ENCODE measurements at places on chromosomes 5 and 9. TPM values are rescaled to one million over a fixed set of nuclear protein-coding genes. Genes with fewer than 3 reads are reported as not detected.

GRCh38 chr9:107705521-107705920 is 216.0 kb upstream of the KLF4 start:
- H3K27ac ChIP-seq = no peak overlapping the region
- no peaks in the 10 kb centered on the region for H3K4me1 ChIP-seq
- H3K36me3 ChIP-seq = no peaks in the 10 kb centered on the region
- no peak for DNase-seq
- no peak overlapping the region for H3K4me3 ChIP-seq

FCN2 gene
- not detected for polyA plus RNA-seq

DNA sequence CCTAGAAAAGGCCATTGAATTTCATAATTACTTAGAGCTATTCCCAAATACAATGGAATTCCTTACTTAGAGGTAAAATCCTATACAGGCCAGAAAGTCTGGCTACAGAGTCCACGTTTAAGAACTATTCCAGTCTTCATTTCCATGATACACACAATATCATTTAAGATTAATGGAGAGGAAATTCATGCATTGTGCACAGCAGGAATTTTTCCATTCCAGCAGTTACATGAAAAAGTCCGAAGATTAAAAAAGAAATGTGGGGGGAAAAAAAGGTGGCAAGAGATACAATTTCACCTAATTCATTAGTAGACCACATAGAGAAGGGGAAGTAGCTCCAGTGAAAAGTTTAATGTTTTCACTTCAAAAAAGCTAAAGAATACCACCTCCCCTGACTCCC is 63.1 kb downstream of the CHD1 start:
- no peaks in the 10 kb centered on the region for H3K27me3 ChIP-seq
- H3K4me1 ChIP-seq = no peaks in the 10 kb centered on the region
- no peak for DNase-seq
- no peak overlapping the region for H3K27ac ChIP-seq

C1QTNF2 gene
- 0.38 TPM for polyA plus RNA-seq

DNA sequence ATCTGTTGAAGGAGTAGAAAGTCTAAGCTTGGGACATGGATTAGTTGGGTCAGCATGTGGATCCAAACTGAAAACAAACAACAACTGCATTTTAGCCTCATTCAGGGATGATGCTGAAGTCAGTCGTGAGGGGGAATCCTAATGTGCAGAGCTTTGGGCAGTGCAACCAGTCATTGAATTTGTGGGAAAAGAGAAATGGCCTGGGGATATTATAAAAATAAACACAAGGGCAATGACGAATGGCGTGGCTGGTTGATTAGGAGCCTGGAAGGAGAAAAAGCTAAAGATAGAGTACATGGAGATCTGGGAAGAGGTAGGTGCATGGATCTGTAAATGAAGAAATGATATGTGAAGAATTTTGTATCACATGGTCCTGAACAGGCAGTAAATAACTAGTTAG is 477.6 kb downstream of the TLE1 start:
- no peak for DNase-seq
- no peaks in the 10 kb centered on the region for H3K4me1 ChIP-seq
- H3K36me3 ChIP-seq = no peaks in the 10 kb centered on the region
- no peak overlapping the region for H3K27ac ChIP-seq

- DNase-seq = no peak
- H3K27ac ChIP-seq = peak overlapping the region; percentile 96
- peaks cover 6% of the 10 kb centered on the region for H3K4me1 ChIP-seq
These were observed 376 bp downstream of the GOLGA1 start for GRCh38 chr9:124940521-124940893.

DNA sequence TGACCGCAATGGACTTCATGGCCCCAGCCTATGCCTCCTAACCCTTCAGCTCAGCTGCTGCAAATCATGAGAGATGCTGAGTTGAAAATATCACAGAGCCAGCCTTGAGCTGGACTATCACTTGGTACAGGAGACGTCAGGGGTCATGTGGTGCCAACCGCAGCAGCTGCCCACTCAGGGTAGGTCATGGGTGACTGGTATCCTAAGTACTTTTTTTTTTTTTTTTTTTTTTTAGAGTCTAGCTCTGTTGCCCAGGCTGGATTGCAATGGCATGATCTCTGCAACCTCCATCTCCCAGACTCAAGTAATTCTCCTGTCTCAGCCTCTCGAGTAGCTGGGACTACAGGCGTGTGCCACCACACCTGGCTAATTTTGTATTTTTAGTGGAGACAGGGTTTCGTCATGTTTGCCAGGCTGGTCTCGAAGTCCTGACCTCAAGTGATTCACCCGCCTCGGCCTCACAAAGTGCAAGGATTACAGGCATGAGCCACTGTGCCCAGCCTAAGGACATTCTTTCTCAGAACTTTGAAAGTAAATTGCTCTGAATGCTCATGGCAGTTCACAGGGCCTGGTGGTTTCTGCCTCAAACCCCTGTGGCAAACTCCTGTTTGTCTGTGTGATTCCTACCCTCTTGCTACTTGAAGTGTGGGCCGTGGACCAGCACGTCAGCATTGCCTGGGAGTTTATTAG is 21.3 kb downstream of the WWC1 start:
- H3K4me3 ChIP-seq = no peak overlapping the region
- H3K4me1 ChIP-seq = peaks cover 36% of the 10 kb centered on the region
- H3K36me3 ChIP-seq = no peaks in the 10 kb centered on the region

DNA sequence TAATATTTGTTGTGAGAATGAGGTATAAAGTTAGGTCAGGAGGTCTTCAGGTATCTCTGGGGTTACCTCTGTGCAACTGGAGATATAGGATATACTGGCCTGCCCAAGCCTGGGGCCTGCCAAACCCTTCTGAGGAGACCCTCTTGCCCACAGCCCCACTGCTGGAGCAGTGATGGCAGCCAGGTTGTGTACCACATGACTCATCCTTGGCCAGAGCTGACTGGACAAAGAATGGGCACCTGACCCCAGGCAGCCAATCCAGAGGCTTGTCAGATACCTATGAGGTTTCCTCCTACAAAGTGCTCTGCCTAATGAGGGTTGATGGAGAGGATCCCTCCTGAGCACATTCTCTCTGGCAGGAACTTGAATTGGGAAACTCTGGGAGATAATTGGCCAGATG is 56.1 kb upstream of the TBC1D2 start:
- no peak overlapping the region for H3K4me3 ChIP-seq
- no peak overlapping the region for H3K27ac ChIP-seq
- H3K36me3 ChIP-seq = no peaks in the 10 kb centered on the region
- H3K27me3 ChIP-seq = no peaks in the 10 kb centered on the region

GRCh38 chr9:5510360-5510931 is at the start of gene PDCD1LG2:
PDCD1LG2 (plus strand) TSS chr9:5510531; CDS start chr9:5522547, 12,016 bp downstream.
- H3K4me3 ChIP-seq = no peak within 1 kb of the TSS
- H3K36me3 ChIP-seq = no peaks in the 10 kb centered on the region
- no peaks in the 10 kb centered on the region for H3K4me1 ChIP-seq
- DNase-seq = no peak
- no peaks in the 10 kb centered on the region for H3K27me3 ChIP-seq
- no peak within 1 kb of the TSS for H3K27ac ChIP-seq

GRCh38 chr9:16272776-16273175 is 597.7 kb downstream of the BNC2 start:
- H3K4me1 ChIP-seq = no peaks in the 10 kb centered on the region
- H3K36me3 ChIP-seq = no peaks in the 10 kb centered on the region
- no peak overlapping the region for H3K27ac ChIP-seq

DNA sequence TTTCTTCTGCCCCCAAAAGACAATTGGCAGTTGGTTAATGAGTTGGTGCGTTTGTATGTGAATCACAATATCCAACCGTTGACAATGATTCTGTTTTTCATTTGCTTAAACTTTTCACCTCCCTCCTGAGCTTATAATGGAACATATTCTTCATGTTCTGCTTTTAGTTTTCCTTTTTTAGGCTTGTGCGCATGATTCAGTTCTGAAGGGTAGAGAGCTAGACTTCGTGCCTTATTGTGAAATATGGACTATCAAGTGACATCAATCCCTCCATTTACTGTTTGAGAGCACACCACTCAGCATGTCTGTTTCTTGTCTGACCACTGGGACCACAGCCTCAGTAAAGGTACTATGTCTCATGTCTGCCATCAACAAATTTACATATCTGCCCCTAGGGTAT is 30.5 kb upstream of the LPAR1 start:
- no peaks in the 10 kb centered on the region for H3K36me3 ChIP-seq
- no peak overlapping the region for H3K4me3 ChIP-seq
- no peak for DNase-seq

DNA sequence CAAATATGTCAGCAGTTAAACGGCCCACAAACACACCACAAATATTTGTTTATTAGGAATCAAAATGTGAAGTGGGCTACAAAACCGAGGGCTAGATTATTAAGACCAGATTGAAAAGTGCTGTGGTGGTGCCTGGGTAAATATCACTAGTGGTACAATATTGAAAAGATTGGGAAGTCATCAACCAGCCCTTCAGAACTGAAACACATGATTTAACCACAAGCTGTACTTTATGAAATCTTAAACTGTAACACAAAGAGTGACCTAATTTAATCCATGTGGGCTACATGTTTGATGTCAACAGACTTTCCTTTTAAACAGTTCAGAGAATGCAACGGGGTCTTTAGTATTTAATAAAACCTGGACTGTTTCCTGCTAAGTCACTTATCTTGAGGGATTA is 182.3 kb downstream of the SPATA31D1 start:
- DNase-seq = no peak
- no peaks in the 10 kb centered on the region for H3K27me3 ChIP-seq
- H3K36me3 ChIP-seq = no peaks in the 10 kb centered on the region

GRCh38 chr5:160253441-160253840 is 24.1 kb downstream of the FABP6 start:
- no peak overlapping the region for H3K27ac ChIP-seq
- DNase-seq = no peak
- no peaks in the 10 kb centered on the region for H3K4me1 ChIP-seq

IFNA5 gene
- not detected for polyA plus RNA-seq

GRCh38 chr5:135955525-135955924 is 742 bp upstream of the LECT2 start:
- no peak overlapping the region for H3K27ac ChIP-seq
- DNase-seq = no peak
- no peaks in the 10 kb centered on the region for H3K27me3 ChIP-seq
- H3K4me1 ChIP-seq = no peaks in the 10 kb centered on the region
- H3K36me3 ChIP-seq = no peaks in the 10 kb centered on the region

SPINK13 gene
- not detected for polyA plus RNA-seq

- H3K4me1 ChIP-seq = peaks cover 9% of the 10 kb centered on the region
- no peak for DNase-seq
- no peak overlapping the region for H3K4me3 ChIP-seq
- no peaks in the 10 kb centered on the region for H3K27me3 ChIP-seq
- no peak overlapping the region for H3K27ac ChIP-seq
- H3K36me3 ChIP-seq = no peaks in the 10 kb centered on the region
These were observed 77.7 kb downstream of the NR6A1 start for GRCh38 chr9:124693403-124693802.

PCDHGA7 gene
- polyA plus RNA-seq = 1.3 TPM

GRCh38 chr5:35884191-35884769 is 27.6 kb downstream of the IL7R start:
- no peaks in the 10 kb centered on the region for H3K27me3 ChIP-seq
- no peaks in the 10 kb centered on the region for H3K4me1 ChIP-seq
